ENCODE measurements at places on chromosomes 3 and 15.

DNA sequence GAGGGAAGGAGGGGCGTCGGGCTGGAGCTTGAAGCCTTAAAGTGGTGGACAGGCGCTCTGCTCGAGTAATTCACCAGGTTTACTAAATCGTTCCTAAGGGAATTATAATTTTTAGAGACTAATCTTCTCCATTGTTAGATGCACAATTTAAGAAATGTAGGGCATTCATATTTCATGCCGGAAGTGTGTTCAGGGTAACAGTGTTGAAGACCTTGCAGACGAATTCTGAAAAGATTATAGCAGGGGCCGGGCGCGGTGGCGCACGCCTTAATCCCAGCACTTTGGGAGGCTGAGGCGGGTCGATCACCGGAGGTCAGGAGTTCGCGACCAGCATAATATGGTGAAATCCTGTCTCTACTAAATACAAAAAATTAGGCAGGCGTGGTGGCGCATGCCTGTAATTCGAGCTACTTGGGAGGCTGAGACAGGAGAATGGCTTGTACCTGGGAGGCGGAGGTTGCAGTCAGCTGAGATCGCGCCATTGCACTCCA, 365 bp upstream of the GTF2A2 start:
- peak; percentile 3 for DNase-seq

GRCh38 chr3:58049143-58049785, 41.0 kb downstream of the FLNB start:
- no peak for DNase-seq

GRCh38 chr3:105322570-105323273, 44.0 kb upstream of the ALCAM start:
- no peak for DNase-seq

GRCh38 chr3:166123576-166123975, 286.4 kb upstream of the BCHE start:
- no peak for DNase-seq

GRCh38 chr3:190182418-190183043, 61.8 kb upstream of the P3H2 start:
- no peak for DNase-seq

GRCh38 chr15:68677996-68678395, 99.2 kb downstream of the CORO2B start:
- no peak for DNase-seq

GRCh38 chr15:67303490-67304363, 49.1 kb downstream of the IQCH start:
- no peak for DNase-seq

DNA sequence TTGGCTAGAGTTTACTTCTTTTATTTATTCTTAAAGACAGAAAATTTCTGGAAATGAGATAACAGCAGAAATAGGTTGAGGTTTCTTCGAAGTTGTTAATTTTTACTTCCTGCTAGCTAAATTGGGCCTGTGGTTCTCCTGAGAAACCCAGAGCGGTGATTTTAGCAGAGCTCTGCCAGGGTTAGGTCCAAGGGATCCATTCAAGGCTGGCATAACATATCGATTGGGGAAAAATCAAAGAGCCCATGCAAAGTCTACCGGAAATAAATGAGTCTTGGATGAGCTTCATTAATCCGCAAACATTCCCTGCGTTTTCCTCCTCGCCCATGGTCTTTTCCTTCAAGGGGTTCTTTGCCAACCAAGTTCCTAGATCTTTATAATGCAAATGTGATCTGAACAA, 30.8 kb upstream of the MASP1 start:
- DNase-seq, result no peak

DNA sequence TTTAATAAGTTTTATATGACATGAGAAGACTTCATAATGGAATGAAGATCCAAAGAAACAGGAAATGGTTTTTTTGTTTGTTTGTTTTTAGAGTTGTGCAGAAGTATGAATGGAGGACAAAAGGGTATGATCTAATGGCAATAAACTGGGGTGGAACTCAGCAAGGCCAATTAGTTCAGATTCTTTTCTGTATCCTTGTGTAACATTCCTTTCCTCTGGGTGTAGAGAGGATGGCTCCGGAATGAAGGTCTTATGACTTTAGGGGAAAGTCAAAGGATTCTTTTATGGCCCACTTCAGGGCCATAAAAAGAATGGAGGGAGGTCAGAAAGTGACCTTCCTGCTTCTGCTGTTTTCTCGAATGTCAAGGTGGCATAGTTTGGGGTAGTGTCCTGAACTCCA, 152.6 kb downstream of the DPH6 start:
- DNase-seq, result no peak

DNA sequence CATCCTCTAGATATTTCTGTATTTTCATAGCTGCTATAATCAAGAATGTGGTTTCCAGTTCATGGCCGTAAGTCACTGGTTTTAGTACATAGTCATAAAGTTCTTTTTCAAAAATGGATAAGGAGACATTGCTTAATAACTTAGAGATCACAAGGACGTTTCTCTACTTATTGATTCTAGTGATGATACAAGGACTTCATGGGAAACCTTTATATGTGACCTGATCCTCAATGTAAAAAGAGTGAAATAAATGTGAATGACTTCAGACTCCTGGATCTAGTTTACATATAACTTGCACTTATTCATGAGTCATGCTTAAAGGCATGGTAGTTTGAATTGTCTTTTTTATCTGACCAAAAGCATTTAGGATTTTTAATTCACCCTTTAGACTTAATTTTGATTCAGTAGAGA, 35.2 kb downstream of the TSC22D2 start:
- DNase-seq, result no peak

- DNase-seq, result no peak
Measured at GRCh38 chr3:80983753-80984152, 777.7 kb downstream of the GBE1 start.

Measured in stimulated activated CD4-positive, alpha-beta T cell treated with anti-CD3 and anti-CD28 coated beads, Interleukin-15, amount 100 ng/mL, for 48 hours (primary cell).